Stimulated activated naive CD4-positive, alpha-beta T cell (primary cell): ENCODE measurements at places on chromosomes 2 and 18.

- DNase-seq = no peak
These were observed 22.8 kb downstream of the TRABD2A start for GRCh38 chr2:84858123-84858522.

GRCh38 chr2:162330881-162331280 is 12.4 kb upstream of the IFIH1 start:
- no peak for DNase-seq

GRCh38 chr2:157923598-157924217 is 47.6 kb upstream of the ACVR1 start:
- DNase-seq = no peak

DNA sequence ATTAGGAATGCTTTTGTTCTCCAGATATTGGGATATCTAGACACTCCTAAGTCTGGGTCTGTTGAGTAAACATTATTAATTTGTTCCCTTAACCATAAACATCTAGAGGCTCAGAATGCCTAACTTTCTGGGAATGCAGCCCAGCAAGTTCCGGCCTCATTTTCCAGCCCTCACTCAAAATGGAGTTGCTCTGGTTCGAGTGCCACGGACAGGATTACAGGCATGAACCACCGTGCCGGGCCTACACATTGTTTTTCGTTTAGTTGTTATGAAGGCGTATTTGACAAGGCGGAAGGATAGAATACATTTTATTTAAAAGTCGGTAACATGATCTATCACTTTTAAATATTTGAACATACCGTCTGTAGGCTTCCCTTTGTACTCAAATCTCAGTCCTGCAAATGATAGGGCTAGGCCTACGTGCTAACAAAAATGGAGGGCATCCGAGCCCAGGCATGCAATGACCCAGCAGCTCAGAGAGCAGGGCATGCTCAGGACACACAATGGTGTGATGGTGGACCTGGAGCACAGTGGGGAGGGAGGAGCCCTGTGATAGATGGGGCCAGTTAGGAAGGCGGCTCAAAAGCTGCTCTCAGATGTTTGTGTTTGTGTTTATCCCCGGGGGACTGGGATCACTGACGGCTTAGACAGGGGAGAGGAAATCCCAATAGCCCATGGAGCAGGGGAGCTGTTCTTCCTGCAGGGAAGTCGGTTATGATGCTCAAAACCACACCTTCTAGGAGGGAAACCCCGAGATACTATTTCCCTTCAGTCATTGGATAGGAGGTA is 2.9 kb upstream of the SCYGR1 start:
- no peak for DNase-seq

- no peak for DNase-seq
These were observed 24.0 kb upstream of the GLI2 start for GRCh38 chr2:120711694-120712093.

DNA sequence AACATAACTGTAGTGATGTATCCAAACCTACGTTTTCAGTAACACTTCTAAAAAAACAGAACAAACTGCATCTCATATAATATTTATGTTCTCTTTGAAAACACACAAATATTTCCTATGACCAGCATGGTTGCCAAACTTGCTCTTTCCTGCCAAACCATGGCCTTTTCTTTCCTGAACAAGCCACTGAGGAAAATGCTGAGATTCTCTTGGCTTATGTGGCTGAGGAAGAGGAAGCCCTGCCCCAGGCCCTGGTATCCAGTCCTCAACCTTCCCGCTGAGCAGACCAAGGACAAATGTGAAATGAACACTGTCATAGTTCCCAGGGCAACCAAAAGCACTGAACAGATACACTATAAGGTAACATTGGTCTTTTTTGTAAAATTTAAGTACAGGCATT is 35.9 kb upstream of the NARS1 start:
- DNase-seq = no peak

GRCh38 chr2:56587456-56587855 is 403.7 kb downstream of the CCDC85A start:
- no peak for DNase-seq
